ENCODE measurements at places on chromosomes 7 and 10.

- no peak for DNase-seq
Measured at GRCh38 chr10:113052076-113052830, 102.2 kb downstream of the TCF7L2 start.

DNA sequence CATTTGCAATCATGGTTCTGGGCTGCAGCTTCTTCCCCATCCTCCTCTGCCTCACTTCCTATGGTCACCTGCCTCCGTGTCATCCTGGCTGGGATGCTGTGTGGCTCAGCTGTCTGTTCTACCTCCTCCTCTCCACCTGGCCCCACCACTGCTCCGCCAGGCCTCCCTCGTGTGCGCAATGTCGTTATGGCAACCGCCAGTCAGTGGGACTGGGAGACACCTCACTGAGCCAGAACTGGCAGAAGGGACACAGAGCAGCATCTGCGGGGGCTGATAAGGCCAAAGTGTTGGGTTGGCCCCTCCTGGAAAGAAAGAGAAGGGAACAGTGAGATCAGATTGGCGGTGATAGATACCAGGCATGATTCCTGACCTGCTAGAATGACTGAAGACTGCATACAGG, 527.5 kb downstream of the INHBA start:
- DNase-seq = no peak

- peak; percentile 57 for DNase-seq
Measured at GRCh38 chr7:139775829-139776266, 1.9 kb downstream of the HIPK2 start.

- no peak for DNase-seq
Measured at GRCh38 chr10:63173468-63174232, 40.5 kb downstream of the NRBF2 start.

DNA sequence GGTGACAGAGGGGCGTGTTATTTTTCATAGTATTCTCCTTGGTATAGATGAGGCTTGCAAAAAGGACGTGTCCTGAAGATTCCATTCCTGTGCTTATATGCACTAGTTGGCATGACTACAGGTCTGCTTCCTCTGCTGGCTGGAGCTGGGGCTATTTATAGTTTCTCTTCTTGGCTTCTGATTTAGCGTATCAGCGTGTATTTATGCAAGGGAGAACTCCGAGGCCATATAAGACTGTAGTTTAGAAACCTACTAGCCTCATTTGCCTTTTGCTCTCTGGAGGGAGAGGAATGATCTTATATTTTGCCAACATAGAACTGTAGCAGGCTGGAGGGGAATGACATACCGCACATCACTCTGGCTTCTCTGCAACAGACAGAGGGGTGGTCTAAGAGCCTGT, 39.7 kb downstream of the CACNB2 start:
- no peak for DNase-seq

- DNase-seq = no peak
Measured at GRCh38 chr7:100812729-100813128, 14.6 kb downstream of the EPHB4 start.

DNA sequence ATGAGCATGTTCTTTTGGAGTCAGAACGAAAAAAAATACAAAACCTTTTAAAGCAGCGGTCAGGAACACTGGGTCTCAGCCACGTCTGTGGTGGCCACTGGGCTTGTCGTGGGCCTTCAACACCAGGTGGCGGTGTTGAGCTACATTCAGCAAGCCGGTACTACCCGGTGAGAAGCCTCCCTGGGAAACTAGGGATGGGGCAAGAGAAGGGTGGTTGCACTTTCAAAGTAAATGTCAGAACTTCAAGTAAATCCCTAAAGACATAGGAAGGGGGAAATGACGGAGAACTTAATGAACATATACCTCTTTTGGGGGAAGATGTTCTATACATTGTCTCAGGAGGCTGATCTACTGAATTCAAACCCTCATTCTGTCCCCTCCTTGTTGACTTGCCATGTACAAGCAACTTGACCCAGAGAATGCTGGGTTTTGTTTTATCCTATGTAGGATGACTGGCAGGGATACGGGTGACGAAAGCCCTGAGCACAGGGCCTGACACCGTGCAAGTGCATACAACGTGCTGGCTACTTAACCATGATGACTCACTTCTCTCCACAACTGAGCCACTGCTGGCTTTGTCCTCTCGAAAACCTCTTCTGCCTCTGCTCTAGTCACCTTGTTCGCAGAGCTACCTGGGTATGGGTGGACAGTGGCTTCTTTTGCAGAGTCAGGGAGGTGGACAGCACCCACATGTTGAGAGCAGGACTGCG, 49.0 kb upstream of the BAMBI start:
- DNase-seq = peak; percentile 62

- DNase-seq = no peak
Measured at GRCh38 chr7:82690929-82691328, 247.4 kb upstream of the CACNA2D1 start.

GRCh38 chr7:131948434-131949053, 392.1 kb upstream of the PODXL start:
- no peak for DNase-seq

GRCh38 chr10:46229144-46229563, 57.6 kb upstream of the ANTXRL start:
- DNase-seq = no peak

DNA sequence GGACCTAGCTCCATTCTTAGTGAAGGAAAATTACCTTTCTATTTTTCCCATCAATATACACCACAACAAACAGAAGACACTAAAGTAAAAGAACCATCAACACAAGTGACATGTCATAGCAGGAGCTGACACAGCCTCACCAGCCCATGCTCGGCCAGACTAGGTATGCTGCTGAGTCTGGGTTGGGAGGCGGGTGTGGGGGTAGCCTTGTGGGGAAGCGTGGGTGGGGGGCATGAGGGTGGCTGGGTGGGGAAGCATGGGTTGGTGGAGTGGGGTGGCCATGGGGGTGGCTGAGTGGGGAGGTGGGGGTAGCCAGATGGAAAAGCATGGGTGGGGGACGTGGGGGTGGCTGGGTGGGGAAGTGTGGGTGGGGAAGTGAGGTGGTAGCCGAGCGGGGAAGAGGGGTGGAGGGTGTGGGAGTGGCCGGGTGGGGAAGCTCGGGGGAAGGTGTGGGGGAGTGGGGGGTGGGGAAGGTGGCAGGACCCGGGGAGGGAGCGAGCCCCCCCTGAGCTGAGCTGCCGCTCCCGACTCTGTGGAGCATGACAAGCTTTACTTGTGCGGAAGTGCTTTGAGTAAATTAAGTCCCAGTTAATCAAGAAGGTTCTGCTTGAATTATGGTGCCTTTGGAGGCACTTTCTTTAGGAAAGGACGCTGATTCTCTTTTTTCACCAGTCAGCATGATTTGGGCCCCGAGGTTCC, 294.6 kb upstream of the ZNF32 start:
- DNase-seq = no peak

DNA sequence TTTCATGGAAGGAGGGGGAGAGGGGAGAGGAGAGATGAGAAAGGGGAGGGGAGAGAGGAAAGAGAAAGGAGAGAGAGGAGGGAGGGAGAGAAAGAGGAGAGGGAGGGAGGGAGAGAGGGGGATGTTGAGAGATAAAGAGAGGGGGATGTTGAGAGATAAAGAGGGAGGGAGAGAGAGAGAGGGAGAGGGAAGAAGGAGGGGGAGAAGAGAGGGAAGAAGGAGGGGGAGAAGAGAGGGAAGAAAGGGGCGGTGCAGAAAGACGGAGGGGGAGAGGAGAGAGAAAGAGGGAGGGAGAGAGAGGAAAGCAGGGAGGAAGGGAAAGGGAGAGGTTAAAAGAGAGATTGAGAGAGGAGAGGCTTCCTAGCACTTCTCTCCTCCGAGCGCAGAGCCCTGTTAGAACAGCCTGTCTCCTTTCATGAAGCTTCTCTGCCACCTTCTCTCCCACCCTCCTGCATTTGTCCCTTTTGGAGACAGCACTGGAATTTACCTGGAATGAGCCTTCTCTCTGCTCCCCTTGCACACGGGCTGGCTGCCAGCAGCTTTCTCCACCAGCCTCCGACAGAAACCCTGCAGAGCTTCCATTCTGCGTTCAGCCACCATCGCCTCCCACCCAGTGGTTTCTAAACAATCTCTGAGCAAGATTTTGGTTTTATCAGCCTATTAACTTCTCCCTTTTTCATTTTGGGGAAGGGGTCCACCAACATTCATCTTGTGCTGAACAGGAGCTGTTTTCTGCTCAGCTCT, 74.0 kb upstream of the CARD11 start:
- DNase-seq = peak; percentile 29

DNA sequence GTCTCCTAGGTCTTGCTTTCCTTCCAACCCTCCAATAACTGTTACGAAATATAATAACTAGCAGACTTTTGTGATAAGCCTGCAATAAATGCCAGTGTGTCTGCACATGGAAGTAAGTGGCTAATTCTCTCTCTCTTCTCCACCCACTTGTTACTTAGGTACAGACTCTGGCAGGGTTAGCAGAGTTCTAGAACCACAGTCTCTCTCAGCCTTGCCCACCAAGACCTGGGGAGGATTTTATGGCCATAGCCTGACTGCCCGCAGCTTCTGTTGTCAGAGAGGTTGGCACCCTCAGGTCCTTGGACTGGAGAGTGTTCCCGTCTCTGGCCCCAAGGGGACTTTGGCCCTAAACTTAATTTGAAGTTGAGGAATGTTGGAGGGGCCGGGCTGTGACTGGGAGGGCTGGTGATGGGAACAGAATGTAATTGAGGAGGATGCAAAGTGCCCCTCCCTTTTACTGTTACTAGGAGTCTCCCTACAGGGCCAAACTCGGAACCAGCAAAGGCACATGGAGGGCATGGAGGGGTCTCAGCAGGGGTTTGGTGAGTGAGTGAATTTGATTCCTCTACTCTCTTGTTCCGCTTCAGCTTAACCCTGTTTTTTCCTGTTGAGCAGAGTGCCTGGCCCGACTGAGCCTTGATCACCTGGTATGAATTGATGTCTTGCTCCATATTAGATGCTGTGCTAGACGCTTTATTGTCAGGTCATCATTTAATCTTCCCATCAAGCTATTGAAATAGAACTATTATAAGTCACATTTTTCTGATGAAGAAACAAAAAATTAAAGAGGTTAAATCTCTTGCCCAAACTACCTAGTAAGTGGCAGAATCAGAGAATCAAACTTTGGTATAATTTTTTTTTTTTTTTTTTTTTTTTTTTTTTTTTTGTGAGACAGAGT, 37.0 kb upstream of the LCOR start:
- no peak for DNase-seq

GRCh38 chr10:95567903-95568630, 6.9 kb upstream of the SORBS1 start:
- no peak for DNase-seq

DNA sequence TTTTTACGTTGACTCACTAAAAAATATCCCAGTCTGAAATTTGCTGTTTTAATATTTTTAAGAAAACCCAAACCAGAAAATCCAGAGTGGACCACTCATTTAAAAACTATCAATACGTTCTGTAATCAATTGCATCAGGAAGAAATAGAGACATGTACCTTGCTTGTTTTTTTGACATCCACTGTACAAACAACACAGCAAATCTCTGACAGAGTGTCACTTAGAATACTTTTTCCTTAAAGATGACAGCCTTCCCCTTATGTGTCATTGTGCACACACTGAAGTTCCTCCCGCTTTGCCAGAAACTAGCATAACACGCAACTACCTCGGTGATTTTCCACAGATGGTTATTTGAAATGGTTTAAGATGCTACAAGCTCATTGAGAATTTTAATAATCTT, 321.7 kb upstream of the PFKP start:
- no peak for DNase-seq

GRCh38 chr10:103501186-103501585, 7.7 kb downstream of the NEURL1 start:
- no peak for DNase-seq

- no peak for DNase-seq
Measured at GRCh38 chr7:47837826-47838225, 110.4 kb downstream of the PKD1L1 start.

GRCh38 chr7:74282748-74283459, 6.3 kb upstream of the CLIP2 start:
- no peak for DNase-seq

DNA sequence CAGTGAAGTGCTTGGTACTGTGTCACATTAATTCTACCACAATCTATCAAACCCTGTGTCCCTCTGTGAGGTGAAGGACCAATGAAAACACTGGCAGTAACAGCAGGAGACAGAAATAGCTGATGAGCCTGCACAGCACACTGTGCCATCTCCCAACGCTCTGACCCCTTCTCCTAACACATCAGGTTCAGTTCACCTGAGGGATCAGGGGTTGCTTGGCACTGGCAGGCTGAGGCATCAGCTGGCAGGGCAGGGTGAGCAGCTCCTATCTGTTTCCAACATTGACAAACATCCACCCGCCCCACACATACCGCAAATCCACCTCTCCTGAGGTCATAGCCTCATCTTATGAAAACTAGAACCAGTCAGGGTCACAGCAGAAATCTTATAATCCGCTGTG, 120.9 kb downstream of the ICA1 start:
- DNase-seq = no peak

DNA sequence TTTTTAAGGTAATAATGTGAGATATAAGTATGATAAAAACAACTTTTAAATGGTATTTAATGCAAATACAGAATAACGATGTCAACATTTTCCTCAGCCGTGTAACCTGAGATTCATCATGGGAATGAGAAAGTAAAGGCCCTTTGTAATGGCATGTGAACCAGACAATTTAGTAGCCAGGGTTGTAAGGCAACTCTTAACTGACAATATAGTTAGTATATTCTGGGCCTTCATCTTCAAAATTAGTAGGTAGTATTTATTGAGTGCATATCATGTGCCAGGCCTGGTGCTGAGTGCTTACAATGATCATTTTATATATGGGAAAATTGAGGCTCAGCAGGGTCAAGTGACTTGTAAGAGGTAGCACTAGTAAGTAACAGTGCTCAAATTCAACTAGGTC, 10.6 kb downstream of the LSM8 start:
- no peak for DNase-seq

DNA sequence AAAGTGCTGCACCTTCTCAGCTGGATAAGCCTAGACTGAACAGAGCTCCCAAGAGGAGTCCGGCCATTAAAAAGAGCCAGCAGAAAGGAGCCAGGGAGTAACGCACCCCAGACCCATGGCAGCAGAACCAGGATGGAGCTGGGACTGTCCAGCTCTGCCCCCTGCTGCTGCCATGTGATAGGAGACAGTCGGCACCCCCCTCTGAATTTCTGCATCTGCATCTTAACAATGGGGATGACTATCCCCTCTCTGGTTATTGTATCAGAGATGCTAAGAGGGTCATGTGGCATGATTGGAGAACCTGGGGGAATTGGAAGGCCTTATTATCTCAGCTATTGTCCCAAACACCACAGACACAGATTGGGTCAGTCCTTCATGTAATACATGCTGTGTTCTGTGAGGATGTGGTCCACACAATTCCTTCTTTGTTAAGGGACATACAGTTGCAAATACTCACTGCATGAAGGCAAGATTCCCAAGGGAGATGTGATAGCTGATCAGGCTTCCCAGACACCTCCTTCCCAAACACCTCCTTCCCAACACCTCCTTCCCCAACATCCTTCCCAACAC, 29.3 kb downstream of the PLEKHS1 start:
- no peak for DNase-seq

- no peak for DNase-seq
Measured at GRCh38 chr7:19284596-19285300, 139.5 kb upstream of the FERD3L start.

DNA sequence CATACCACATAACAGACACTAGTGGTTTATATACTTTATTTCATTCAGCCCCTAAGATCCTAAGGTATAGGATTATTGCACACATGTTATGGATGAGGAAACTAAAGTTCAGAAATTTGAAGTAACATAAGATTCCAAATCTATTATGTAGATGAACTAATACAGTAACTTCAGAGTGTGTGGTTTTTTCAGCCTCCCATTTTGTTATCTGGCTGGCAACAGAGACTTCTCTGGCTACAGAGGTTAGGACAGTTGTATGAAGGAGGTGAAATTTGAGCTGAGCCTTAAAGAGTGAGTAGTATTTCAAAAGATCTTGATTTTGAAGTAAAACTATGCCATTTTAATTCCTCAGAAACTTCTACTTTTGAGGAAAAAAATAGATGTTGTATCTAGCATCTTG, 125.4 kb downstream of the MAPK8 start:
- DNase-seq = no peak

Measured in activated gamma-delta T cell treated with Interleukin-2 at 50 U/mL for 16 hours (primary cell).